SHP77 treated with DMSO at 0.1 percent for 48 hours (cell line): ENCODE measurements at places on chromosomes 7 and 10.
A peak's percentile ranks its signal among the peaks of the same experiment; 100 is the strongest.

- peak; percentile 21 for DNase-seq
These were observed 49.0 kb upstream of the BAMBI start for GRCh38 chr10:28628184-28628893.

GRCh38 chr7:26567266-26567665 is 275.6 kb downstream of the SNX10 start:
- no peak for DNase-seq

- DNase-seq, result no peak
These were observed 44.2 kb upstream of the SLC35G1 start for GRCh38 chr10:93849593-93849992.

DNA sequence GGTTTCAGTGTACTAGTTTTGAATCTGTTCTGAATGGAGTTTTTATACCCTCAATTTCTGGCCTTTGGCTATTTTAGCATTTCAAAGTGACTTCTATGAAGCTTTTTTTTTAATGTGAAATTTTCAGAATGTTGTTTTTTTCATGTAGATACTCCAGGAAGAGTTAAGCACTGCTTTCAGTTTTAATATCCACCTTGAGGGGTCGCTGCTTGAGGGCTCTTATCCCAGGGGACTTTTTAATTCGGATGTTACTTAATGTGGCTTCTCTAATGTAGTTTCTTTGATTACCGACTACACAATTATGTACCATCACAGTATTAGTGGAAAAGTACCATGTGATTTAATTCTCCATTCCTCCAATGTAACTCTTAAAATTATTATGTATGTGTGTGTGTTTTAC is 5.2 kb downstream of the IFIT5 start:
- DNase-seq, result no peak

DNA sequence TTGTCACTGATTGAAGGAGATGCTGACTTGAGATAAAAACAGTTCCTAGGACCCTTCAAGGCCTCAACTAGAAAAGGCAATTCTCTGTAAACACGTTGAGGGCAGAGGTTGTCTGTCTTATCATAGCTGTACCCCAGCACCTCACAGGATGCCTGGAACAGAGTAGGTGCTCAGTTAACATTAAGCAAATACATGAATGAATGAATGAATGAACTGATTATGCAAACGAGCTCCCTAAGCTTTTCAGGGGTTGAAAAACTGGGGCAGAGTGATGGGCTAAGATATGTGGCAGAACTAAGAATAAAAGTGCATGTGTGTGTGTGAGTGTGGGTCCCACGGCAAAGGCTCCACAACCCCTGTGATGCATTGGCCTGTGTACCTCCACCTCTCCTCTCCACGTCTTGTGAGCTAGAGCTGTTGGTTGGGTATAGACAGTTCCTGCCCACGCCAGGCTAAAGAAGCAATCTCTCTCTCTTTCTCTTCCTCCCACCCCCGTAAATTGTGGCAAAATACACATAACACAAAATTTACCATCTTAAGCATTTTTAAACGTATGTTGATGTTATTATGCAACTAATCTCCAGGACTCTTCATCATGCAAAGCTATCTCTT is 20.9 kb upstream of the SMC3 start:
- DNase-seq, result no peak

DNA sequence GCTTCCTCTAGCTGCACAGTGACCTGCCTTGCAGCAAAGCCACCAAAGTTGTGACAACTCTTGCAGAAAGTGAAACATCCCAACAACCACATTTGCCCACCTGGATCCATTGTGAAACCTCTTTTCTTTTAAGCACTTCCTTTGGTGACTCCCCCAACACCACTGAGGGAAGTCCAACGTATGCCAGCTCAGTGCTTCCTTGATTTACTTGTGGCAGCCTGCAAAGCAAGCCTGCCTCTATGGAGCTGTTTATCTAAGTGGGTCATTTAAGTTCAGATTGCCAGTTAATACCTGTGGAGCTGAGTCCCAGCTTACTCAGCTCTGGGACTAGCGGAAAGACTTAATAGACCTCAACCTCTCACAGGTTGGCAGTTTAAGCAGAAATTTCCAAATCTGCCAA is 230.8 kb upstream of the GHITM start:
- no peak for DNase-seq

GRCh38 chr7:71419546-71420337 is 287.8 kb downstream of the GALNT17 start:
- no peak for DNase-seq

GRCh38 chr10:121734589-121735045 is 136.4 kb upstream of the FGFR2 start:
- DNase-seq, result no peak

DNA sequence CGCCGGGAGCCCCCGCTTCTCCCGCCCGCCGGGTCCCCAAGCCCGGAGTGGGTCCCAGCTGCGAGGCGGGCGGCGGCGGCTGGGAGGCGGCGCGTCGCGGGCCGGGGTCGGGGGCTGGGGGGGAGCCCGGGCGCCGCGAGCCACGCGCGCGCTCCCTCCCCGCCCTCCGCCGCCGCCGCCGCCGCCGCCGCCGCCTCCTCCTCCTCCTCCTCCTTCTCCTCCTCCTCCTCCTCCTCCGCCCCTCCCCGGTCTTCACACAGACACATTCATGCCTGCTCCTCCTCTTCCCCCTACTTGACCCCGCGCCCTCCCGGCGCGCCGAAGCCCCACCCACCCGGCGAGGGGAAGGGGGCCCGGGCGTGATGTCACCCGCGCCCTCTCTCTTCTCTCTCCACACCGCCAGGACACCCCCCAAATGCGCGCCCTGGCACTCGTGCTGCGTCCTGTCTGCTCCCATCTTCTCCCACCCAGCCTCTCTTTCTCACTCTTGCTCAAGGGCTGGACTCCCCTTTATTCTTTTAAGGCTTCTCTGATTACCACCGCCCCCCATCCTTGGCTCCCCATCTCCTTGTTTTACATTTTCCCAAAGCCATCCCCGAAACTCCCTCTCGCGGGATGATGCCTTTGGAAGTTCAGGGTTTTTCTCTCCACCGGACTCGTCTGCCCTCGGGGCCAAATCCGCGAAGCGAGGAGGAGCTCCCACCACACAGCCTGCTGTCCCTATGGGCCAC is 967 bp upstream of the GLI3 start:
- DNase-seq, result no peak

GRCh38 chr10:61987537-61987936 is 86.0 kb downstream of the ARID5B start:
- DNase-seq, result no peak

DNA sequence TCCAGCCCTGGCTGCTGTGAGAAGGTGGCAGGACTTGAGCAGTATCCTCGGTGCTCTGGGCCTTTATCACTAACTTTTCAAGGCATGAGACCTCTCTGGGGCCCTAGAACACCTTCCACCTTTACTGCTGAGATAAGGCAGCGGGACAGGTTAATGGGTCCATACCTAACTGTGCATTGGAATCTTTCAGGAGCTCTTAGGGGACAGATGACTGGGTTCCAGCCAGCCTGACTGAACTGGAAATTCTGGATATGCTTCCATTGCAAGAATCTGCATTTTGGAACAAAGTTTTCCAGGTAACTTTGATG is 73.0 kb downstream of the ATXN7L1 start:
- no peak for DNase-seq

DNA sequence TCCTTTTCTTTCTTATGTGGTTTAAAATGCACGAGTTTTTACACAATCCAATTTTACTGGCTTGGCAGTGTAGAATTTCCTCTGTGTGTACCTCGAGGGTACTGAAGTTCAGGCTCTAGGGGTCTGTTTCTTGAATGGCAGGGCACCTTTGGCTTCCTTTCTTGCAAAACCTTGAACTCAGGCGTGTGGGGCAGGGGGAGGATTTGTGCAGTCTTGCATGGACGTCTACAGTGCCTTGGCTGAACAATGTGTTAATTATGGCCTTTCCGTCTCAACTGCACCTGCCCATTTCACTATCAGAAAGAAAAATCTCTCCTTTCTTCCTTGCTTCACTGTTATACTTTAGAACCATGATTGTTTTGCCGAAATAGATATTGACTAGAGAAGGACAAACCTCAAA is 570.9 kb downstream of the INHBA start:
- no peak for DNase-seq

DNA sequence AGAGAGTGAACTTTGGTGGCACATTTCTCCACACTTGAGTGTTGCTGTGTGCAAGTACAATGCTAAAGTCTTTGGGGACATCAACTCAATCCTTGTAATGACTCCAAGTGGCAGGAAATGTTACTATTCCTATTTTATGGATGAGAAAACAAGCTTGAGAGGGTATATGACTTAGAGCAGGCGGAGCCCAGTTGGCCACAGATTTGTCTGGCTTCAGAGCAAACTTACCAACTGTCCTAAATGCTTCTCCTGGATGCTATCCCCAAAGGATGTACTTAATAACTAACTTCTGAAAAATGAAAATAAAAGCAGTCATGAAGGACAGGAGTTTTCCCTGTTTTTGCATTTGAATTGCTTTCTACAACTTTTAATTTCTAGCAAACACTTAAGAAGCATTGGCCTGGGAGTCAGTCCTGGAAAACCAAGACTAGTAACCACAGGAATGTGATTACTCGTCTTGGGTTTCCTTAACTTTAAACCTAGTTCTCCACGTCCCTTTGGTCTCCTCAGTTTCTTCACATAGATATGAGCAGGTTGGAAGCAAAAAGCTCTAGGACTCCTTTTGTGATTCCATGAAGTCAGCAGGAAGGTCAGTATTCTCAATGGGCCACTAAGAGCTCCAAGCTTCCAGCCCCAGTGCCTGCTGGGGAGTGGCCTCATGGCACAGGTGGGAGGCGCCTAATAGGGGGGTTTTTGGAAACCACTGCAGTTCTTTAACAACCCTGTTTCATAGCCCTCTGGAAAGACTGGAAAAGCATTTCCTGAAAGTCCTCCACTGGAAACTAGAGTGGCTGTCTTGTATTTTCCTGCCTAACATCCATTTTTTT is 140.8 kb downstream of the GLCCI1 start:
- no peak for DNase-seq

- DNase-seq, result no peak
These were observed 128.4 kb downstream of the ELMO1 start for GRCh38 chr7:37320140-37320847.

DNA sequence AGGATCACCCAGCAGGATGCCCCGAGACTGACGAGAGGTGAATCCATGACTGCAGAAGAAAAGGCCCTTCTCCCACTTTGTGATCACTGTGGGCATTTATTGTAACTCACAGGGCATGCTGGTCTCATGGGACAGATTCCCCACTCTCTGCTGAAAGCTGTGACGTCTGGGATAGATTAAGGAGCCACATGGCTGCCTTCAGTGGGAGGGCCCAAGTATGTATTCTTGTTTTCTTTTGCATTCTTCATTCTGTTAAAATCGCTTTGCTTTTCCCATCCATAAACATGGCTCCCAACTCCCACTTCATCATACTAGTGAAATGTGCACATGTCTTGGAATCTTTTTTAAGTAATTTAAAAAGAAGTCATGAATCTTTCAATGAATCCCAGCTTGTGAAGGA is 67.2 kb downstream of the FAM107B start:
- DNase-seq, result no peak

- no peak for DNase-seq
These were observed 68.0 kb downstream of the GBF1 start for GRCh38 chr10:102313221-102313896.

DNA sequence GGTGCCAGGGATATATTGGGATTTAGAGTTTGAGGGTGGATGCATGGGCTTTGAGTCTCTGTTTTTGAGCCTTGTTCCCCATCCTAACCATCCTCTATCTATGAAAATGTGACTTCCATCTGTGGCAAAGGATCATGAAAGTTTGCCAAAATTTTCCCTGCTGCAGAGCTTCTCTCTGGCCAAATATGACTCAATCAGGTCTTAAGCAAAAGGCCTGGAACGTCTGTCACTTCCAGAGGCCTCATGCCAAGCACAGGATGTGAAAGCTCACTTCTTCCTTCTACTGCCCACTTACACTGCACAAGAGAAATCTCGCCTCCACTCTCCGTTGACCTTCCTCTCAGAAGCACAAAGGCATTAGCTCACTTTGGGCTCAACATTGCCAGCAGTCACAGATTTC is 696.9 kb upstream of the NRP1 start:
- DNase-seq, result no peak

- no peak for DNase-seq
These were observed 15.4 kb upstream of the CLDN4 start for GRCh38 chr7:73815436-73815835.
